ENCODE measurements at places on chromosomes 5 and 9.
A peak's percentile ranks its signal among the peaks of the same experiment; 100 is the strongest.

- DNase-seq: no peak
Measured at GRCh38 chr5:141875795-141876627, 2.2 kb downstream of the PCDH1 start.

- DNase-seq: no peak
Measured at GRCh38 chr9:16289639-16290038, 580.8 kb downstream of the BNC2 start.

DNA sequence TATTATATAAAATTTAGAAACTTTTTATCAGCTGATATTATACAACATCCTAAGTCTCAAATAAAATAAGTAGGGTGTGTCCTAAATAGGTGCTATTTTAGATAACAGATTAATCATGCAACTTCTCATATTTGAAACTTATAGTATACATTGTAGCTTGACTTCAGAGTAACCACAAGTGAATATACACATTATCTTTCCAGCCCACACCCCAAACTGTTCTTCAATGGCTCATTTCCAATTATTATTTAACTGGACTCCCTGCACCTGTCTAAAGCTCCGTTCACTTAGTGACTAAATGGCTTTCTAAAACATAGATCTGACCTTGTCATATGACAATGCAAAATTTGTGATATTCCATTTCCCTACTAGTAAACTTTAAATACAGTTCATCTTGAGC lies 490.9 kb upstream of the RGMB start:
- no peak for DNase-seq

DNA sequence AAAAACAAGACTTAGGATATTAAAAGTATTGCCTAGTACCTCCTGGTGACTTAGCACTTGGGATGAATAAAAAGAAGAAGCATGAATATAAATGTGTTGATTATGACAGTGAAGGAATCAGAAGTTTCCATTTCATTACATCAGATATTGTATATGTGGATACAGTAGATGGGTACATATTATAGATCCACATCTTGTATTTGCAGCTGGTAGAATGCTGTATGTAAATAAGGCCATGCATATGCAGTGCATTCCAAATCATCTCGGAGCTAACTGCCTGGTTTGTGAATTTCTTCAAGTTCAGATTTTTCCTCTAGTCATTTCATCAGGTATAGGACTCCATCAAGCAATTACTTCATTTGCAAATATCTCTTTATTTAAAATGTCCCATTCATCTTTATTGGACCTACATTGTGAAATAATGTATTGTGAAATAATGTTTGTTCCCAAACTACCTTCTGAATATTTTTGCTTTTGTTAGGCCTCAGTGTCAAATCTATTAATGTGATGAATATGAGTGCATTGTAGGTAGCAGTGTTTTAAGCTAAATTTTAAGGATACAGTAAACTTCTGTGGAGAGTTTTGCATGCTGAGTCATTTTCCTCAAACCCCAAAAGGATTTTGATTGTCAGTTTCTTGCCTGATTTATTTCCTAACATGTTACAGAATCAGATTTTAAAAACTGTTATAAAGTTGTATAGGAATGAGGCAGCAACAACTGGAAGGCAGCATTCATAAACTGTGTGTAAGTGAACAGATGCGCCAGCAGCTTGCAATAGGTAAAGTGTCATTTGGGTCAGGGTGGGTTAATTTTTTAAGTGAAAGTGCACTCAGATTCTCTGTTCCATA lies 370.8 kb upstream of the RIOK2 start:
- DNase-seq: peak; percentile 13

DNA sequence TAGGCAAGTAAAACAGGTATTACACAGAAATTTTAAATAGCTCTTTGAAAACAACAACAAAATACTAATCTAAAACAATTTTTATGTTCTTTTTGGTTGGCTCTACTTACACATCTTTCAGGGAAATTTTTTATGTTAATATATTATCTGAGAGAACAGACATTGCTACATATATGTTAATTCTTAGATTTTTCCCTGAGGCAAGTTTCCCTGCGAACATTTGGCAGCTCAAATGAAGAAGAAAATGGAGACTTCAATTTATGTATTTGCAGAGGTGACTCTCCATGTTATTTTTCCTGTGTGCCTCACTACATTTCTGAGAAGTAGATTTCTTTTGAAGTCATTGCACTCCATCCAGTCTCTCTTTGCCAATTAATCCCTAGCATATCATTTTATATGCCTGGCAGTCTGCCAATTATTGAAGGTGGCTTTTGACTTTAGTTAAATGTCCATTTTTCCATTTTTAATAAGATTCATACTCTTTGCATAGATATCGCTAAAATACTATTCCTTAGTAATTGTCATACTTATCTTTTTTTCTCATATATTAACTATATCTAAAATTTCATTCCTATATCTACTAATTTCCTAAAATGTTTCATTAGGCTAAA lies 908.2 kb upstream of the CDH10 start:
- DNase-seq: no peak

DNA sequence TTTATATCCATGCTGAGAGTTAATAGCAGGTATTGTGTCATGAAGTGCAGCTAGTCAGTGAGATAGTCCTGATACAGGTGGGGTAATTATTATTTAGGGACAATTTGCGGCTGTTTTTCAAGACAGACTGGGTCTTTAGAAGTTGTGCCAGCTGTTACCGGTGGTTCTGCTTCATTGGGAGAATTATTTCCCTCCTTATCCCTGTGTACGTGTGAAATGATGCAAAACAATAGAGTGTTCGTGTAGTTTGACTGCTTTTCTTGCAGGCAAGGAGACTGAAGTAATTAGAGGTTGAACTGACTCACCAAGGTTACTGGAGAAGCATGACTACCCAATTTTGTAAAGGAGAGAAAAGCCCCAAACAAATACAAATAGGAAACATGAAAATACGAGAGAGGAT lies 101.7 kb downstream of the ARRDC3 start:
- peak; percentile 69 for DNase-seq

- no peak for DNase-seq
Measured at GRCh38 chr9:23663946-23664345, 162.1 kb downstream of the ELAVL2 start.

DNA sequence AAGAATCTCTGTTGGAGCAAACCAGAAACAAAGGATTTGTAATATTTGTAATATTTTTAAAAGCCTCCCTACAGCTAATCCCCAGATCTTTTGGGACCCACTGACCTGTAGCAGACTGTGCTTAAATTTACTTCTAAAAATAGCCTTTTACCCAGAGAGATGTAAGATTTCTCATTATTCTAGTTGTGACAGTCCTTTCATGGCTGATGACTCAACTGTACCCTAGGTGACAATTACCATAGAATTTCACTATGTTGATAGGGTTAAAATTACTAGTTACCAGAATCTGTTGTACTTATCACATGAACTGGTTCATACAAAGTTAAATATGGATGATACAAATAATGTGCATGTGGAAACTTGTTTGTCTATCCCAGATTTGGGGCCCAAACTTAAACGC lies 543.9 kb upstream of the SEMA6A start:
- DNase-seq: no peak

DNA sequence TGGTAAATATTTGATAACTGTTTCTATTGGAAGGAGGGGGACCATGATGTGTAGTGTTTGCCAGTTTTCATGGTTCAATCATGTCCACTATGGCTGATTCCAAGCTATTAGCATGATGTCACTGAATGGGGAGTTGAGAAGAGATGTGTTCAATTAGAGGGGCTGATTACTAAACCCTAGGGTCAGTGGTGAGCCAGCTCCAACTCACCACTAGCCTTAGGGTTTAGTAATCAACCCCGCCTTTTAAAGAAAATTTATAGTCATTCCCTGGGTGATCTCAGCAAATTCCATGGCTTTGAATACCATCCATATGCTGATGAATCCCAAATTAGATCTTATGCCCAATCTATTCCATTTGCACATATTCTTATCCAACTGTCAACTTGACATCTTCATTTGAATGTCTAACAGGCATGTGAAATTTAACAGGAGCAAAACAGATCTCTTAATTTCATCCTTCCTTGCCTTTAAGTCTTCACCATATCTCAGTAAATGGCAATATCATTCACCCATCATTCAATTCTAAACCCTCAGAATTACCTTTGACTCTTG lies 98.8 kb downstream of the GCNT1 start:
- DNase-seq: peak; percentile 63
